ENCODE measurements at places on chromosomes 2 and 18. TPM values are rescaled to one million over a fixed set of nuclear protein-coding genes. Genes with fewer than 3 reads are reported as not detected.

DNA sequence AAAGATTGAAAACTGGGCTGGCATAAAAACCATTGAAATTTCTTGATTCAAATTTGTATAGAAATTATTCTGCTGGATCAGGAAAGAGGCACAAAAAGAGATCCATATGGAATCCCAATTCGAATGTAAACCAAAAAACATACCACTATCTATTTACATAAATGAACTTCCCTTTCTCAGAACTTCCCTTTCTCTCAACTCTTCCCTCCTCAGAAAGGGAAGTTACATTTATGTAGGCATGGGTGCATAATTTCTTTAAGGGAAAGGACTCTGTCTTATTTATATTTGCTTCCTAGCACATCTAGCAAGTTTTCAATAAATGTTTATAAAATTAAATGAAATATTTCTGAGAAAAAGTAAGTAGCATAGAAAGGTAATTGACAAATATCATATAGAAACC is 398.1 kb upstream of the ATP5MC3 start:
- no peaks in the 10 kb centered on the region for H3K27me3 ChIP-seq
- H3K4me1 ChIP-seq, result no peaks in the 10 kb centered on the region
- no peak overlapping the region for H3K27ac ChIP-seq
- H3K36me3 ChIP-seq, result no peaks in the 10 kb centered on the region

GRCh38 chr2:72497763-72498162 is 328.1 kb downstream of the EXOC6B start:
- no peaks in the 10 kb centered on the region for H3K27me3 ChIP-seq
- H3K4me3 ChIP-seq, result no peak overlapping the region
- no peak overlapping the region for H3K27ac ChIP-seq
- no peaks in the 10 kb centered on the region for H3K4me1 ChIP-seq
- H3K36me3 ChIP-seq, result no peaks in the 10 kb centered on the region
- DNase-seq, result no peak

GRCh38 chr18:47050468-47050867 is 15.0 kb upstream of the ELOA2 start:
- H3K36me3 ChIP-seq, result no peaks in the 10 kb centered on the region
- H3K27me3 ChIP-seq, result no peaks in the 10 kb centered on the region
- no peak overlapping the region for H3K27ac ChIP-seq
- DNase-seq, result no peak
- no peaks in the 10 kb centered on the region for H3K4me1 ChIP-seq
- H3K4me3 ChIP-seq, result no peak overlapping the region

DNA sequence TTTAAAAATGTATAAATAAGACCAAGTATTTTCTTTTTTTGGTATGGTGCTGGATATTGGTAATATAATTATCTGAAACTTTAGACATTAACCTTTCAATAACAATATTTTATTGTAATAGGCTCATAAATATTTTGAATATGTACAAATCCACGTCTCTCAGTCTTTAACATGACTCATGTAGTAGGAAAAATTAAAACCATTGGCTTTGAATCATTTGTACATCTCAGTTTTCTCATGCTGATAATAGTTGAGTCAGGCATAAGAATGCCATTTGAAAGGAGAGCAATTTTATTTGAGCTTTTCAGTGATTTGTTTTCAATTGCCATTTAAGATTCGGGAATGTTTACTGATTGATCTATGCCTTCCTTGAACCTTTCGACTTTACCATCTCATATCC is 364.8 kb downstream of the TGIF1 start:
- no peaks in the 10 kb centered on the region for H3K36me3 ChIP-seq
- no peaks in the 10 kb centered on the region for H3K4me1 ChIP-seq
- no peaks in the 10 kb centered on the region for H3K27me3 ChIP-seq
- no peak for DNase-seq
- H3K4me3 ChIP-seq, result no peak overlapping the region

DNA sequence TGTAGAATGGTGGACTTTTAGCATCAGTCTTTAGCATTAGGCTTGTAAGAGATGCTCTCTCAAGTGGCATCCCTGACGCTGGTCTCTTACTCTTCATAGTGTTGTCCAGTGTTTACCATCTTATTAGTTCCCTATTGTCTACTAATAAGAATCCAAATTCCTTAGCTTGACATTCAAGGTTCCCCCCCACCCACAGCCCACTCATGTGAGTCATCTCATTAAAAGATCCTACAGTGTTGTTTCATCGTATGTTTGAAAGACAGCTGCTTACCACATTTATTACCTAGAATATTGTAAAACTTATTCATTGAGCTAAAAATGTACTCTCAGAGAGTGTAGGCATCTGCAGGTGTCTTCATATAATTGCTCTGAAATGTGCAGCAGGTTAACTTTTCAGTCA is 28.5 kb downstream of the EIF5B start:
- H3K36me3 ChIP-seq, result no peaks in the 10 kb centered on the region
- peaks cover 3% of the 10 kb centered on the region for H3K4me1 ChIP-seq
- DNase-seq, result no peak
- no peaks in the 10 kb centered on the region for H3K27me3 ChIP-seq
- H3K4me3 ChIP-seq, result no peak overlapping the region

GRCh38 chr18:43004421-43004820 is 111.1 kb downstream of the RIT2 start:
- H3K4me1 ChIP-seq, result no peaks in the 10 kb centered on the region
- no peak overlapping the region for H3K27ac ChIP-seq
- no peak overlapping the region for H3K4me3 ChIP-seq
- no peaks in the 10 kb centered on the region for H3K27me3 ChIP-seq
- H3K36me3 ChIP-seq, result no peaks in the 10 kb centered on the region
- DNase-seq, result no peak

PLEKHH2 gene
- 5.9 TPM for total RNA-seq

DNA sequence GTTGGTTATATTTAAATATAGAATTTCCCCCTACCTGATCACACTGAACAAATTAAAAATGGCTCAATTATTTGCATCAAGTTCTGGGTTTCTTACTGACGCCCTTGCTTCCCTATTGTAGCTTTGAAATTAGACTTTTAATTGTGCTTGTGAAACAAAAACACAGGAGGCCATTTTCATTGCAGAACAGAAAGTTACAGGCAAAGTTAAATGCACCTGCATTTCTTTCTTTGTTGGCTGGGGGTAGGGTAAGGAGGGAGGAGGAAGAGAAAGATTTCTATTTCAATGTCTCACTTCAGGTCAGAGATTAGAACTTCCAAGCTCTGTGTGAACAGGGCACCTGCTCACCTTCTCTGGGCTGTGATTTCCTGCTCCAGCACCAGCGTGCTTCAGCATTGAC is 199.6 kb downstream of the BCL11A start:
- H3K27me3 ChIP-seq, result no peaks in the 10 kb centered on the region
- H3K4me1 ChIP-seq, result no peaks in the 10 kb centered on the region
- H3K4me3 ChIP-seq, result no peak overlapping the region

ANKRD30BL gene
- total RNA-seq, result 3.0 TPM

GRCh38 chr18:58161659-58162058 is 117.6 kb downstream of the NEDD4L start:
- H3K4me1 ChIP-seq, result no peaks in the 10 kb centered on the region
- H3K4me3 ChIP-seq, result no peak overlapping the region
- H3K36me3 ChIP-seq, result no peaks in the 10 kb centered on the region
- DNase-seq, result no peak
- no peak overlapping the region for H3K27ac ChIP-seq
- H3K27me3 ChIP-seq, result no peaks in the 10 kb centered on the region

SERPINB12 gene
- not detected for total RNA-seq

- DNase-seq, result no peak
- H3K36me3 ChIP-seq, result no peaks in the 10 kb centered on the region
- H3K4me3 ChIP-seq, result no peak overlapping the region
- H3K27me3 ChIP-seq, result no peaks in the 10 kb centered on the region
- no peak overlapping the region for H3K27ac ChIP-seq
These were observed 46.2 kb downstream of the LBH start for GRCh38 chr2:30277582-30277981.

DNA sequence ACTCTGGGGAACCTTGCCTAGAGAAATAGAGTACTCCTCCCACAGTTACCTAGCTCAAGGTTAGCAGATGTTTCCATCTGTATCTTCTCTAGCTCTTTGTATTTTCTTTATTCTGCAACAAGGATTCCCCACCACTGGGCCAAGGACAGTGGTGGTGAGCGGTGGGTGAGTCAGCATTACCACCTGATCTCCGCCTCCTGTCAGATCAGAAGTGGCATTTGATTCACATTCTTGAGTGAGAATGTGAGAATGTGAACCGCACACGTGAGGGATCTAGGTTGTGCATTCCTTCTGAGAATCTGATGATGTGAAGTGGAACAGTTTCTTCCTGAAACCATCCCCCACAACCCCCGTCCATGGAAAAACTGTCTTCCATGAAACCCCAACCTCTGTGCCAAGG is 9.0 kb downstream of the EPB41L3 start:
- H3K27ac ChIP-seq, result no peak overlapping the region
- H3K36me3 ChIP-seq, result no peaks in the 10 kb centered on the region
- no peak overlapping the region for H3K4me3 ChIP-seq
- H3K27me3 ChIP-seq, result no peaks in the 10 kb centered on the region
- no peaks in the 10 kb centered on the region for H3K4me1 ChIP-seq

GRCh38 chr18:75108579-75109318 is 100.2 kb downstream of the PTGR3 start:
- H3K4me3 ChIP-seq, result no peak overlapping the region
- no peak for DNase-seq
- H3K36me3 ChIP-seq, result no peaks in the 10 kb centered on the region
- H3K27me3 ChIP-seq, result no peaks in the 10 kb centered on the region
